ENCODE measurements at places on chromosomes 11 and 22.

GRCh38 chr11:17439316-17439782 lies 37.3 kb downstream of the ABCC8 start:
- no peak for DNase-seq

- DNase-seq: no peak
These were observed at the start of gene SLC25A18 for GRCh38 chr22:17562906-17563870. Gene SLC25A18, plus strand, starts transcription at chr22:17563498. Its CDS starts 16,447 bp downstream, at chr22:17579945.

DNA sequence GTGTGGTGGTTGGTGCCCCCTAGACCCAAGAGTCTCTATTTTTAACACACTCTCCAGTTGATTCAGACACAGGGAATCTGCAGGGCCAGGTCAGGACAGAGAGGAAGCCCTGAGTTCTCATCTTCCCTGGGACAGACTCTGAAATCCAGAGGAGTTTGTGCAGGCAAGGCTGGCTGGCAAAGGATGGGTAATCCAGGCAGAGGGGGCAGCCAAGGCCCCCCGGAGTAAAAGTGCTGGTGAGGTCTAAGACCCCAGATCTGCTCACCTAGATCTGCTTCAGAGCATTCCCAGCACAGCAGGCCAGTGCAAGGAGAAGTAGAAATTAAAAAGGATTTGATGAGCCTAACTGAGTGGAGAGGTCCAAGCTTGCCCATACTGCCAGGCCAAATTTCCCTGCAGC lies 40.6 kb upstream of the MN1 start:
- DNase-seq: no peak

DNA sequence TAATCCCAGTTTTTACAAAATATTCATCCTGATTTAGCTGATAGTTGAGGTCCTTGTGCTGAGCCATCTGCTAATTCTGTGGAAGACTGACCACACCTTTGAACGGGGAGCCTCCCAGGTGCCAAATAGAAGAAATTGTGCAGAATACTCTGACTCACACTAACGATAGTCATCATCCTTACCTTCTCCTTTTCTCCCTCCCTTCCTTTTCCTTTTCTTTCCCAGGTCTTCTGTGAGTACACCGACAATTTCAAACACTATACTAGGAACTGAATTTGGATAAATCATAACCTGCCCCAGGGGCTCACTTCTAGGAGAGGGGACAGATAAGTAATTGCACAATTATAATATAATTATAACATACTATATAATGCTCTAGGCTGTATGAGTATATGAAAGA lies 73.1 kb upstream of the CTSC start:
- no peak for DNase-seq

DNA sequence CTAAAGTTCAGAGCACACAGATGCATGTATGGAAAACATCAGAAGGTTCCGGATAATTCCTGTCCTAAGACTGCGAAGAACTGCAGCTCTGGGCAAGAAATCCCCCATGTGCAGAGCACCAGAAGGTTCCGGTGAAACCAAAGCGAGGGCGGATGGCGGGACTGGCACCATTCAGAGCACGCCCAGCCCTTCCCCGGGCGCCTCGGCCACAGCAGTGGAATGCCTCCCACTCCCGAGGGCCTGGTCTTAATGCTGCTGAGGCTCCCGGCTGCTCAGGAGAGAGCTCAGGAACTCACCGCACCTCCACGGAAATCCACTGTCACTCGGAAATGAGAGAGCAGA lies 43.1 kb downstream of the BRD1 start:
- no peak for DNase-seq

- no peak for DNase-seq
These were observed 29.8 kb downstream of the TEAD1 start for GRCh38 chr11:12704049-12704448.
